ENCODE measurements at places on chromosomes 2 and 18.

DNA sequence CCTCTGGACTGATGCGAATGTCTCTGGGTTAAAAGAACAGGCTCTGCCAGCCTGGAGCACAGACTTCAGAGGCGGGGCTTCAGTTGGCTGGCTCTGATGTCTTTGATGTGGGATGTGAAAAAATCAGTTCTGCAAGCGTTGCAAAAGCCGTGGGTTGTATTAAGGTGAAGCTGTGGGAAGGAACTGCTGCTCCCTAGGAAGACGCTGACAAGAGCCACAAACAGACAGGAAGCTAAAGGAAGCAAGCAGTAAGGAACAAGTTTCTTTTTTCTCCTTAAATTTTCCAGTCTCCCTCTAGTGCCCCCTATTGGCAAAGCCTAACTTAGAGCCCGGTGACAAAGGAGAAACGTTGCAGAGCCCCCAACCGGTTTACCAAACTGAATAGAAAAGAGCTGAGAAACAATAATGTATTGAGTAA is 239.0 kb downstream of the CCDC178 start:
- peak; percentile 64 for DNase-seq

DNA sequence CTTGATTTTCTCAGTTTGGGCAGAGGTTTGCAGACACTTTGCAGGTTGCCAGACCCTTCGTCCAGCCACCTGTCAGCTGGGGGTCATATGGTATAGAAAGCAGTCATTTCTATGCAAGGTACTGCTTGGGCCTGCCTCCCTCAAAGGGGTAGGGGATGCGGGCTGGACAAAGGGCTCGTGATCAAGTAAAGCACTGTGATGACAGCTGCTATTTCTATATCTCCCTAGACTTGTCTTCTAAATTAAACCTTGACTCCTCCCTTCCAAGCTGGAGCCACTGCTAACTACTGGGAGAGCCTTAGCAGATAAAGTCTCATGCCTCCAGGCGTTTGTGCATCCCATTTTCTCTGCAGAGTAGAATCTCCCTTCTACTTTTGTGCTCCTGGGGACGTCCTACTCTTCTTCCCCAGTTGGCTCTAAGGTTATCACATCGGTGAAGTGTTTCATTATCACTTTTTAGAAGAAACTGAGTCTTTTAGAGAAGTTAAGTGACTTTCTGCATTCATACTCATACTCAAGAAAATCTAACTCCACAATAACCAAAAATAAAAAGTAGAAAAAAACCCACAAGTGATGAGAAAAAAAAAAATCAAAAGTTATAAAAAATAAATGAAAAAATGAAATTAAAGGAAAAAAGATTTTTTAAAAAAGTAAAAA is 710 bp upstream of the XRCC5 start:
- no peak for DNase-seq

DNA sequence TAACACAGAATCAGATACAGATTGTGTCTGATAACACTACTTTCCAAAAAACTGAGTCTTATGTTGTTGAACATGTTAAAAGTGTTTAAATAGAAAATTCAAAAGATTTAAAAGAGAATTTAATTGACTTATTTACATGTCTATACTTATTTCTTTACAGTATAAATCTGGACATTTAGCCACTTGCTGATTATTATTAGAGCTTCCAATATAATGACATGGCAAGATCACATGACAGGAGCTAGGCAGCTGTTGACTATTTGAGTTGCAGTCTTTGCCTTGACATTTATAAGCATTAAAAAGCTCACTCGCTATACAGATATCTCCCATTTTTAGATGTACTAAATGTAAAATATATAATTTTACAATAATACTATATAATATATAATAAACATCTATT is 6.4 kb upstream of the TMEFF2 start:
- DNase-seq, result no peak

DNA sequence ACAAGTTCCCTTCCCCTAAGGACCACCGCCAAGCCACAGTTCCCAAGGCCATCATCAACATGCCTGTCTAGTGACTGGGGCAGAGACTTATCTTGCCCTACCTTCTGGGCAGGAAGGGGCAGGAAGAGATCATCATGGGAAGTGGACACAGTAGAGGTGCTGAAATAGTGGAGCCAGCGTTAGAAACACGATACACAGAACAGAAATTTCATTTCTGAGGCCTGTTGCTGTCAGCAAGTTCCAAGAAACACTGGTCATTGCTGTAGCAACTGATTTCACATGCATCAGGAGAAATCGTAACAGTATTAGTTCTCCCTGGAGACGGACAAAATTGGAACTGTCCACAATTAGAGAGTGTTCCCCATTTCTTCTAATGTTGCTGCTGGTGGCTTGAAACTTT is 83.0 kb downstream of the COLEC12 start:
- no peak for DNase-seq

DNA sequence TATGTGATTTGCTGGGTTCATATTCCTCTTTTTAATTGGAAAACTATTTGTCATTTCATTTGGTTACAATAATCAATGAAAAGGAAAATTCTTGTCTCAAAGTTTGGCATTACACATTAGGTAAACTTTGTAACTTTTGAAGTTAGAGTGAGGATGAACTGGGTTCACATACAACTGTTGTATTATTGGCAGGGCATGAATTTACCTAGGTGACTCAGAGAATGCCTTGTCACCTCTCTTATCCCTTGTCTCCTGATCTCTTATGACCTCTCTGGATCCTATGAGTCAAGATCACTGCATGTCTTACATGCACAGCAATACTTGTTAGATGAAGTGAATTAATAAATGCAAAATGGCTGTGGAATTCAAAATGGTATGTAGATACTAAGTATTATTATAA is 563.4 kb upstream of the GCFC2 start:
- DNase-seq, result no peak

DNA sequence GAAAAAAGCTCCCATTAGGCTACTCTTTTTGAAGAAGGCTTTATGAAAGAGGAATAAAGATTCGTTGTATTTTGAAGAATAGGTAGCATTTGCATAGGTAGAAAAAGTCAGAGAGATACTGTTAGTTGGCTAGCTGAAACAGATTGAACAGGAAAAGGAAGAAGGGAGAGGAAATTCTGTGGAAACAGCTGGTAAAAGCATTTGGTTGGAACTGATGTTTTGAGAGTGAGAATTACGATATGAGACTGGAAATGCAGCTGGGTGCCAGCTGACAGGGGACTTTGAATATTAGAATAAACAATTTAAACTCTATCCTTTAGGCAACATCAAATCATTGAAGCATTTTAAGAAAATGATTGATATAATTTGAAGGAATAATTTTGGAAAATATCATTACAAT is 96.7 kb upstream of the CNTNAP5 start:
- DNase-seq, result no peak

DNA sequence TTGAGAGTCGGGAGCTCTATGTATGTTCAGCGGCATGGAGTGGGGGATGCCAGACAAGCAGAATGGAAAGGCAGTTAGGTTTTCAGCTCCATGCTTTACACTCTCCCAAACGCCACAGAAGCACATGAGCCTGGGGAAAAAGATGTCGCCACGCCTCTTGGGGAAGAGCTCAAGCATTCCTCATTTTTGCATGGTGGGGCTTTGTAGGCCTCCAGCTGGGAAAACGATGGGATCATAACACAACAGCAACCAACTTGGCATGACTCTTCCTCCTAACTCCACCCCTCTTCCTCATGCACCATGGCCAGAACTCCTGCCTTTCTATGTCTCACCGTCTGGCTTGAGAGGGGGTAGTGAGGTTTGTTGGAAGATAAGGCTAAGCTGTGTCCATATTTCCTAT is 102.6 kb downstream of the PAX3 start:
- DNase-seq, result no peak

DNA sequence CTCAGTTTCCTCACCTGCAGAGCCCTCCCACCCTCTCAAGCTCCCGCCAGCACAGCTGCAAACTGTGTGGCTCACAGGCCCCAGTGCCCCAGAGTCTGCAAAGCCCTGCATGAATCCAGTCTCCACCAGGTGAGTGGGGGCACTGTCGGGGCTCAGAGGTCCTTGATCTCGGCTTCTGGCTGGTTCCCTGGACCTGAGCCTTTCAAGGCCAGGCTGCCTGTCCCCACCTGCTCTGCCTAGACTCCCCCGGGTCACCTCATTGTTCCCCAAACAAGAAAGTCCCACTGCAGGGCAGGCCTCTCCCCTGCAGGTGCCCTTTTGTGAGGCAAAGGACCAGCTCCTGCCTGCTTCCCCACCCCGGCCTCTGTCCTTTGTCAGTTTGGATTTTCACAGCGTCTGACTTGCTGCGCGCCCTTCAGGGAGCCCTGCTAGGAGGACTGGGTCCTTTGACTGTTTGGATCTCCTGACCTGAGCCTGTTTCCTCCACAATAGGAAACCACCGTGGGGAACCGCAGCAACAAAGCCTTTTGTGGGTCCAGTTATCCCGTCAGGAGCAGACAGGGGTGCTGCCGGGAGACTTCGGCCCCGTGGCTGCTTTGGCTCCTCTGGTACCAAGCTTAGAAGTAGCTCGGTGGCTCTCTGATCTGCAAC is 200.5 kb upstream of the HDAC4 start:
- DNase-seq, result no peak

DNA sequence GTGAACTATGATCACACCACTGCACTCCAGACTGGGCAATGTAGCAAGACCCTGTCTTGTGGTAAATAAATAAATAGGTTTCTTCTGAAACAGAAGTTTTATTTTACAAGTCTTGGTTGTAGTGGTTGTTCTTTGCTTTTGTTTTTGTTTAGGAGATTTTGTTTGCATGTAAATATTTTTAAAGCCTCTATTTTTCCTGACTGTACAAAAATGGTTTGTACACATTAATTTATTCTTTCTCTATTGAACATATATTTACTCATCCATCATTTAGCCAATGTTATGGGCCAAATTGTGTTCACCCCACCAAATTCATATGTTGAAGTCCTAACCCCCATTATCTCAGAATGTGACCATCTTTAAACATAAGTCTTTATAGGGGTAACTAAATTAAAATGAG is 580.1 kb downstream of the EPHA4 start:
- DNase-seq, result no peak

GRCh38 chr2:68390586-68390985 is 25.5 kb downstream of the PLEK start:
- DNase-seq, result no peak

DNA sequence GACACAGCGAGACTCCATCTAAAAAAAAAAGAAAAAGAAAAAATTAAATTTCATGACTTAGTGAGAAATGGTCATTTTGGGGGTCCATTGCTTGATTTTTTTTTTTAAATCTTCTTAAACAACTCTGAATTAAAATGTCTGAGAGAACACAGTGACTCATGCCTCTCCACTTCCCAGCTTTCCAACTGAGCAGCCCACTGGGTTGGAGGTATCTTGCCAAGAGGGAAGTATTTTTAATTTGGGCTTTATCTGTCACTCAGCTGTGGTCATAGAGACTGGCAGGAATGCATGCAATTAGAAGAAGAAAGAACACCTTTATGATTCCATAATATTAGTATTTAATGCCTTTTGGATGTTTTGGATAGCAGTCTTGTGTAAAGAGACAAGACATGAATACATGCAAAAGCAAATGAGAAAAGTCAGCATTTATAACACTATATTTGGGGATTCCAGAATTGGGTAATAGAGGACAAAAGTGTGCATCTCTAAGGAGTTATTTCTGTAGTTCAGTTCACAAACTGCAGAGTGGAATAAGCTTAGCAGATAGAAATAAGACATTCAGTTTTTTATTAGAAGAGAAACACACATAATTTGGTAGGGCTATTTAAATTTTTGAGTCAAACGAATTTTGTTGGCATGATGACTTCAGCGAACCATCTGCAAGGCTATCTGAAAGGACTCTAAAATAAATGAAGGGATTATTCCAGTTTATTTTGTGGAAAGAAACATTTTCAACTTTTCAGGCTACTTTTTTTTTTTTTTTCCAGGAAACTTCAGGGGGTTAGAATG is 254.8 kb downstream of the TGIF1 start:
- DNase-seq, result no peak

- DNase-seq, result peak; percentile 94
These were observed 68.5 kb downstream of the CTIF start for GRCh38 chr18:48607056-48607984.

DNA sequence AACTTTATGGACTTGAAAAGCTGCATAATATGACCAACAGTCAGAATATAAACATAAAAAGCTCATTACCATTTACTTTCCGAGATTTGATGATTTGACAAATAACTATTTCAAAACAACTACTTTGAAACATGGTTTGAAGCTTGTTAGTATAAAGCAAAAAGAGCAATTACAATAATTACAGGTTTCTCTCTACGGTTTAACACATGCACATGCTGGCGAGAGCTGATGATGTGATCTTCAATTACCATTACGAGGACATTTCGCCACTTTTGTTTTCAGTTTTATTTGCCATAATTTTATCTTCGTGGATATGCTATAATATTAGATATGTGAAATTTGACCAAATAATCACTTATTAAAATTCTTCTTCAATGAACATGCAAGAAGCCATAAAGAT is 270.1 kb downstream of the TCF4 start:
- peak; percentile 28 for DNase-seq

GRCh38 chr18:60649107-60649506 is 276.5 kb upstream of the MC4R start:
- DNase-seq, result no peak
